ENCODE measurements at places on chromosomes 1 and 21. TPM values are rescaled to one million over a fixed set of nuclear protein-coding genes. Genes with fewer than 3 reads are reported as not detected.

DNA sequence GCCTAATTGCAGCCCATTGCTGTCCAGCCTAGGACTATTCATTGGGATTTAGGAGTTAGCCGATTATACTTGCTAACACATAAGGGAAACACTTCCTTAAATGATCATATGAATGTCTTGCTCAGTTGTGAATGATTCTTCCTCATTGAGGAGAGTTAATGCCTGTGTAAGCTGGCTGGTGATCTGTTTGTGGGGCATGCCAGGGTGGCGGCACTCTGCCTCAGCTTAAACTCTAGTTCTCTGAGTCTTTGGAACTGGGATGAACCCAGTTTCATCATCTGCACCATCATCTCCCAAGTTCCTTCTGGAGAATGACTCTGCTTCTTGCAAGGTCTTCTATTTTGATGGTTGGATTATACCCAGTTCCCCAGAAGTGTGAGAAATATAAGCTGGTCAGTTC, 23.9 kb upstream of the SLAMF6 start:
- DNase-seq: no peak

The HCRTR1 gene
- not detected for total RNA-seq

DNA sequence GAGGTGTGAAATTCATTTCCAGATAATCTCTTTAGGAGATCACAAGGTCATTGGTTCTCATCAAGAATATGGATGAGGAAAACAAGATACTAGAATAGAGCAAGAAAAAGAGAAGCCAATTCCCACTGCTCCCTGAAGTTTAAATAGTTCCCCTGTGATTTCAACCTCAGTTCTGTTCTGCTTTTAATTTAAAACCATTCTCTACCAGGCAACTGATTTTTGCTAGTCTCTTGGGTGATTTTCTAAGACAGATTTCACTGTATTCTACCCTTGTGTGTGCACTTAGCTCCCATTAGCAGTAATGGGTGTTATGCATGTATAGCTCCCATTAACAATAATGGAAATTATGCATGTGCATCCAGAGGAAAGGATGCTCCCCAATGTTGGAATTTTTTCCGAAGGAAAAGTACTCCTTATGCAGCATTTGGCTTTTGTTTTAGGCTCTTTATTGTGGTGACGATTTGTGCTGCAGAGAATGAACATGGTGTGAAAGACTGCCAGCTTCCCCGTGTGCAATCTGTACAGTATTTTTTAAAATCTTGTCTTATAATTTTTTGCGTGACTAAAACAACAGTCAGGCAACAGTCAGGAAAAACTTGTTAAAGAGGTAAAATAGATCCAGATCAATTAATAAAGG, 144.0 kb upstream of the ZRANB2 start:
- DNase-seq: no peak

- no peak for DNase-seq
Observed at GRCh38 chr1:64632936-64633335, 111.9 kb upstream of the RAVER2 start.

GRCh38 chr21:14581902-14582457, 35.9 kb upstream of the SAMSN1 start:
- no peak for DNase-seq

The GOLPH3L gene
- 15.5 TPM for total RNA-seq

DNA sequence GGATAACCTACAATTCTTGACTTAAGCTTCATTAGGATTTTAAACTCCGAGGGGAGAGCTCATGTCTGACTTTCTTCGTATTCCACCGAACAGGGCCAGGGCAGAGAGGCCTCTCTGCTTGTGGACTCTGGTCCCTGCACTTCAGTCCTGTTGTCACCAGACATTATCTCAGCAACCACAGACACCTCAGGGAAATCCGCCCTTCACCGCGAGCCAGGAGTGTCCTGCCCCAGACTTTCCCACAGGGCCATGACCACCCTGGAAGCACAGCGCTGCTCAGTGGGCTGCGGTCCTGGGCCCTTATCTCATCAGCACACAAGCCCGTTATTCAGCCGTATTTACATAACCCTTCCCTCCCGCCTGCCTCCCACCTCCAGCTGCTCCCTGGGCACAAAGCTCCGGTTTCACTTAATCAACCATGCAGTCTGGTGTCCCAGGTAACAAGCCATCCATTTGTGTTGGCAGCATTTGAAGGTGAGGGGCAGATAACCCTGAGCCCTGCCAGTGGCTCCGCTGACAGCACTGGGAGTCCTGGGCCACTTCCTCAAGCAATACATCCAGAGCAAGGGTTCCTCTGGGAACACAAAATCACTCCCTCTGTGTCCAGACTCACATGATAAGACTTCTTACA, 122.8 kb upstream of the RAB4A start:
- no peak for DNase-seq

DNA sequence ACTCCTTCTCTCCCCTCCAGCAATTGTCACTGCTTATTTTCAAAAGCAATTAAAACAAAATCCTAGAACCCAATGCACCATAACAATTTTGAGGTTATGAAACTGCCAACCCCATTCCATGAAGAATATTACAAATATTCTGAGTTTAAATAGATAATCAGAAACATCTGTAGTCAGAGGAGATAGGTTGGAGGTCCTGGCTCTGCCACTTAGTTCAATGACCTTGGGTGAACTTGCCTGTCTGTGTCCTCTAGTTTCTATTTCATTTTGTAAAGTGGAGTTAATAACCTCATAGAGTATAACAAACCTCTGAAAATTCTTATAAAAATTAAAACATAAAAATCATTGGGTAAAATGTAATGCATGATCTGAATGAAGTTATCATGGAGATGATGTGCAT, 164.6 kb downstream of the KCTD3 start:
- no peak for DNase-seq

GRCh38 chr1:27137544-27138075, 17.3 kb downstream of the SLC9A1 start:
- DNase-seq: no peak

The CELA2B gene
- 0.41 TPM for total RNA-seq

The HEYL gene
- 12.4 TPM for total RNA-seq

DNA sequence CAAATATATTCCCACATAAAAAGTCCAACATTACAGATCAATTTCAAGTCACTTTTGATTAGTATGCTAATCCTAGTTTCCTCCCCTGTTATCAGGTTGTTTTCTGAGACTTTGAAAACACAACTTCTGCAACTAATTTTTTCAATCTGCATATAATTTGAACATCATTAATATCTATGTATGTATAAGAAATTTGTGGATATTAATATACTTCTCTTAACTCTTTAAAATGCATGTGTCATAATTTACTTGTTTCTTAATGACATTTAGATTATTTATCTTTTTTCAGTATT, 48.6 kb downstream of the EXO1 start:
- no peak for DNase-seq

GRCh38 chr1:187985897-187986654, 1157.3 kb downstream of the PLA2G4A start:
- no peak for DNase-seq

The INKA2 gene
- 17.7 TPM for total RNA-seq

DNA sequence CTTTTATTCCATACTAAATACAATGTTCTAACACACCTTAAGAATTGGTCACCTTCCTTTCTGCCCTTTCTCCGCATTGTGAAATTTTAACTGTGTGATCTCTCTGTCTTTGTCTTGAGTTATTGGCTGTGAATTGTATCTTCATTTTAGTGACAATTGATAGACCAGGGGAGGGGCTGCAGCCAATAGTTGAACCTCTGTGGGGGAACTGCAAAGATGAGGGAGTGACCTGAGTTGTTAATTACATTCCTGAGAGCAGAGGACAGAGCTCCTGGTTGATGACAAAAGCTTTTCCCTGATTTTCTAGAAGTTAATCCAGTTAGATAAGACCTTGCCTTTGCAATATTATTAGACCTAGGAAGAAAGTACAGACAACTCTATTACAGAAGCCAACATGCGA, 1535.7 kb downstream of the BRINP3 start:
- DNase-seq: no peak

- DNase-seq: no peak
Observed at GRCh38 chr1:56098946-56099345, 480.4 kb downstream of the PLPP3 start.

The CRNN gene
- 26.0 TPM for total RNA-seq

The NBPF4 gene
- not detected for total RNA-seq

DNA sequence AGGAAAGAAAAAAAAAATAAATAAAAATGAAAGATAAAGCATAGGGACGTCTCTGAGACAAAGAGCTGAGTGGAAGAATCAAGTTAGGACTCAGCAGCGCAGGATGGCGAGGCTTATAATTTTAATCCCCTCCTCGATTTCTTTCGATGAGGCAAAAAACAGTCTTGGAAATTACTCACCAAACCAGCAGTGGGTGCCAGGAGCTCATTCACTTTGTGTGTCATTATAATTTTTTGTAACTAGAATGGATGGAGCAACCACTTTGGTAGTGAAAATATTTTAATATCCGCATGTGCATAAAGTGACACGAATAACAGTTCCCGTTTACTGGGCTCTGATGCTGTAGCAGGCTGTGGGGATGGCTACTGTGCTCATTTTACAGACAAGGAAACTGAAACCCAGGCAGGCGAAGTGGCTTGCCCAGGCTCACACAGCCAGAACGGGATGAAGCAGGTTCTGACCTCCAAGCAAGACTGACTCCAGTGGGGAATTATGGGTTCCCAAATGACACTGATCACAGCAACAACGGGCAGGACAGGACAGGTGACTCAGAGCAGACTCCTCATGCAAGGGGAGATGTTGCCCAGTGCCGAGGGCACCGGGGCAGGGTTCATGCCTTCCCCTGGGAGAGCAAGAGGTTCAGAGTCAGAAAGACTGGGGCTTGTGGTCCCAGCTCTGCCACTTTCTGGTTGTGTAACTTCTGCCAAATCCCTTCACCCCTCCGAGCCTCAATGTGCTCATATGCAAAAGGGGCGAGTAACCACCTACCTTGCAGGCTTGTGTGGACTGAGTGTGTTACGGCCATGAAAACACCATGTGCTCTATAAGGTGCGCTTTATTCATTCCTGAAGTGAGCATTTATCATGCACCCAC, 63.6 kb downstream of the RUNX3 start:
- no peak for DNase-seq

GRCh38 chr1:224675590-224675989, 59.5 kb downstream of the CNIH3 start:
- DNase-seq: no peak

The ATF3 gene
- 24.7 TPM for total RNA-seq

The KCNJ15 gene
- 2.1 TPM for total RNA-seq

- no peak for DNase-seq
Observed at GRCh38 chr1:29478879-29479278, 242.6 kb downstream of the PTPRU start.

- DNase-seq: no peak
Observed at GRCh38 chr1:207414606-207415108, 39.5 kb upstream of the CR2 start.

DNA sequence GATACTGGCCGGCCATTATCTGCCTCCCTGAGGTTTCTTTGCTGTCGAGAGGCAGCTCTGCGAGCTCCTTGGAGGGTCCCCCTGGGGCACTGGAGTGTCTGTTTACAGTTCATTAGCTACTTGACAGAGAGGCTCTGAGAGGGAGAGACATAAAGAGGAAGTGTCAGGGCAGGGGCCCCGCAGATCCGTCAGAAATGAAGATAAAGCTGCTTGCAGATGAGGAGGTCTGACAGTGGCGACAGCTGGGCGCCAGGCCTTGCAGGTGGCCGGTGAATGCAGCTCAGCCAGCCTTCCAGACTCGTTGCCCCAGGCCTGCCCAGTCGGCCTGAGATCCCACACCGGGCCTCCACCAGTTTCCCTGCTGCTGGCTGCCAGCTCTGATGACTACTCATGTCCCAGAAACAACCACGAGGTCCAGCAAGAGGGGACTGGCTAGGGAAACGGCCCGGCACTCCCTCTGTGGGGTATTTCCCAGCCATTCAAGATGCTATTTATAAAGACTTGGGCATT, 84.7 kb downstream of the DISP3 start:
- peak; percentile 11 for DNase-seq

DNA sequence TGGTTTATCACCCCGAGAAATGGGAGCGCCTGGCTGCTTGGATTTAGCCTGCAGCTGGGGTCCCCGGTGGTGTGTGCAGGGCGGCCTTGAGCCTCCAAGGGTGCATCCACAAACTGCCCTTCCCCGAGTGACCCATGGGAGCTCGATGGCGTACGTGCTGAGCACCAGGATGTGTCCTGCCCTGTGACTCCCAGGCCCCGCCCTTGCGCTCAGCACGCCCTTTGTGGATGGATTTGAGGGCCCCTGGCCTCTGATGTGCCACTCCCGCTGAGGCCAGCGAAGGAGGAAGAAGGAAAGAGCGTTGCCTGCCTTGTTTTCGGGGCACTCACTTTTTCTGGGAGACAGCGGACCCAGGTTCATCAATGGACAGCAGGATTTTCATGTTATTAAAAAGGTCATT, 1.7 kb upstream of the TFF3 start:
- no peak for DNase-seq

The SUSD4 gene
- 28.9 TPM for total RNA-seq

DNA sequence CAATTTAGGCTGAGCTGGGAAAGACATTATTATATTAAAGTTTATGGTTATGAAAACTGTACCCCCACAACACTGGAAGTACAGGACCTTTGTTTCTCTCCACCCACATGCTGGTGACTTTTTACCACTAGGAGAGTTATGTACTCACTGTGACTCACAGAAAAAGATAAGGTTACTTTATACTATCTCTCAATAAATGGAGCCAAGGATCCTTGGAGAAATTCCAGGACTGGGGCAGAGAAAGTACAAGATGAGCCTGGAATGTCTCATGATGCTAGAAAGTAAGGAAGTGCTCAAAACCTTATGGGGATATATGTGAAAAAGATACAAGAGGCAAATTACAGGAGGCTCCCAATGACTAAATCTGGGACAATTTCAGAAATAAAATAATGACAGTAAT, 63.9 kb upstream of the C1orf105 start:
- DNase-seq: no peak

DNA sequence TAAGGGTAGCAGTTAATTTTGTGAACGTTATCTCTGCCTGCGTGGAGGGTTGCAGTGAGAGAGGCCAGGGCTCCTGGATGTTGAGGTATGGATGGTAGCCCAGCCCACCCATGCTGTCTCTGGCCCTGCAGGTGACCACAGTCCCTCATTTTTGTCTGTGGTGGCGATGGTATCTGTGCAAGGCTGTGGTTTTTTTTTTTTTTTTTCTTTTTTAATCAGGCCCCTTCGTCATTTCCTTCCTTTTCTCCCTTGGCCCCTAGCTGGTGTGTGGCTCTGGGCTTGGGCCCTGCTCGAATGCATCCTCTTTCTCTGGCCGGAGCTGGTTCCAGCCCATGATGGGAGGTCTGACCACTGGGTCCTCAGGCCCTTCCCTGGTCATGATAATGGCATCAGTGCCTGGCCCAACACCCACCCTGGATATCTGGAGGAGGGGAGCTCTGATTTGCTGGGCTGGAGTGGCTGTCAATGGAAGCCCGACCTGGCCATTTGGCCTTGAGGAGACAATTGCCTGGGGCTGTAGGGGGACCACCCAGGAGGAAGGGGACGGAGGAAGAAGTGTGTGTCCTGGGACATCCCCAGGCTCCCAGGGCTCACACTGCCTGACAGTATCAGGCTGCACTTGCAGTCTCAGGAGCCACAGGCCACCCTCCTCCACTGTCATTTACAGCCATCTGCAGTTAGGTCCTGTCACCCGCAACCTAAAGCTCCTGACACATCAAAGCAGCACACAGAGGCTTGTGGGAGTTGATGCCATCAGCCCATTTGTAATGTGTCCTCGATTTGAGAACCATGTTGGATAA, 8.1 kb upstream of the RNF187 start:
- no peak for DNase-seq

GRCh38 chr1:64282351-64282750, 78.9 kb downstream of the UBE2U start:
- DNase-seq: peak; percentile 80

Data from tongue (tissue), 3 donors.